GM13976 (cell line): ENCODE measurements at places on chromosomes 2 and 18.

- DNase-seq, result no peak
Measured at GRCh38 chr2:242038166-242038927, 168.8 kb downstream of the RTP5 start.

GRCh38 chr2:160199683-160200389, at the start of gene ITGB6:
TSS of gene ITGB6 (minus strand) at chr2:160200272. CDS start at chr2:160200063, 209 bp downstream.
- no peak for DNase-seq

DNA sequence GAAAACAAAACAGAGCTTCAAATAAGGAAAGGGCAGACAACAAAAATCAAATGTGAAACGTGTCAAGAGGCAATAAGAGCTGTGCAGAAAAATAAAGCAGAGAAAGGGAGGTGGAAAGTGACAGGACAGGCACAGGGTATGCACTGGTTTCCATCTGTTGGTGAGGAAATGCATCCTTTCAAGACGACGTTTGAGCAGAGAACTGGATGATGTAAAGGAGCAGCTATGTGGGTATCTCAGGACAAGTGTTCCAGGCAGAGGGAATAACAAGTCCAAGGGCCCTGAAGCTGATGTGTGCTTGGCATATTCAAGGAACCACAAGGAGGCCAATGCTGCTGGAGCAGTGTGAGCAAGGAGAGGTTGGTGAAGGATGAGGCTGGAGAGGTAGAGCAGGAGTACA, 168.9 kb upstream of the SERPINE2 start:
- no peak for DNase-seq

DNA sequence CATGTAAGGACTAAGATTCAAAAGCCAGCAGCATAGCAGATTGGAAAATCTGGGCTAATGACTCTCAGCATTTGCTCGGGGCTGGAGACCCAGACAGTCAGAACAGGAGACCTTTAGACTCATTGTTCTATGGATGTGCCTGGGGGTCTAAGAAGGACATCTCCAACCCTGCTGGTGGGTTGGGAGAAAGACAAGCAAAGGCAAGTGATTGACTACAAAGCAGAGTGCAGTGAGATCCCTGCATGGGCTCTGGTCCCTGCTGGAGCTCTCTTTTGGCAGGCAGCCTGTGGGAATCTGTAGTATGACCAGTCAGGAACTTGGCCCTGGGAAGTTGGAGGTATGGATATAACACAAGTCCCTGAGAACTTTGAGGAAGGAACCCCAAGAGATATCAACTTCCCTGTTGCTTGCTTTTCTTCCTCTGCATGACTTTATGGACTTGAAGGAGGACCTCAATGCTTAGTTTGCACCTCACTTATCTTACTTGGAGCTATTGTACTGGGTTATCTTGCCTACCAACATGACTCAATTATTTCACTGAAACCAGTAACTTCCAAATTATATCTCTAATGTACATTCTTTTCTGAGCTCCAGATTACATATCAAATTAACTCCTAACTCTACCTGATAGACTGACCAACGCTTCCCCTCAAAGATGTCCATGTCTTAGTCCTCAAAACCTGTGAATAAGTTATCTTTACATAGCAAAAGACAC, 236.0 kb downstream of the CYRIA start:
- no peak for DNase-seq

DNA sequence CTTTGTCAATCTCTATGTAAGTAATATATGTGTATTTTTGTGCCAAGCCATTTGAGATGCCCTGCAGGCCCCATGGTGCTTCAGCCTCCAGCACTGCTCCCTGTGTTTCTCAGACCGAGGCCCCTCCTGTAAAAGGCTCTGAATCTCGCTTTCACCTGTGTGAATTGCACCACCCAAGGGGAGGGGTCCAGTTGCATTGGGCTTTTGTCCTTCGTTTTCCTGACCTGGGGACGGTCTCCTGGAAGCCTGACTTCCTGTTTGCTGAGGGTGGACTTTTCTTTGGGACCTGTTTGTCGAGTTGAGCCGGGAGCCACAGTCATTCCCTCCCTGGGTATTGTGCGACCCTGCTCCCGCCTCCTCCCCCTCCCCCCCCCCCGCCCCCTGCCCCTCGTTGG, 48.9 kb downstream of the AGAP1 start:
- no peak for DNase-seq

DNA sequence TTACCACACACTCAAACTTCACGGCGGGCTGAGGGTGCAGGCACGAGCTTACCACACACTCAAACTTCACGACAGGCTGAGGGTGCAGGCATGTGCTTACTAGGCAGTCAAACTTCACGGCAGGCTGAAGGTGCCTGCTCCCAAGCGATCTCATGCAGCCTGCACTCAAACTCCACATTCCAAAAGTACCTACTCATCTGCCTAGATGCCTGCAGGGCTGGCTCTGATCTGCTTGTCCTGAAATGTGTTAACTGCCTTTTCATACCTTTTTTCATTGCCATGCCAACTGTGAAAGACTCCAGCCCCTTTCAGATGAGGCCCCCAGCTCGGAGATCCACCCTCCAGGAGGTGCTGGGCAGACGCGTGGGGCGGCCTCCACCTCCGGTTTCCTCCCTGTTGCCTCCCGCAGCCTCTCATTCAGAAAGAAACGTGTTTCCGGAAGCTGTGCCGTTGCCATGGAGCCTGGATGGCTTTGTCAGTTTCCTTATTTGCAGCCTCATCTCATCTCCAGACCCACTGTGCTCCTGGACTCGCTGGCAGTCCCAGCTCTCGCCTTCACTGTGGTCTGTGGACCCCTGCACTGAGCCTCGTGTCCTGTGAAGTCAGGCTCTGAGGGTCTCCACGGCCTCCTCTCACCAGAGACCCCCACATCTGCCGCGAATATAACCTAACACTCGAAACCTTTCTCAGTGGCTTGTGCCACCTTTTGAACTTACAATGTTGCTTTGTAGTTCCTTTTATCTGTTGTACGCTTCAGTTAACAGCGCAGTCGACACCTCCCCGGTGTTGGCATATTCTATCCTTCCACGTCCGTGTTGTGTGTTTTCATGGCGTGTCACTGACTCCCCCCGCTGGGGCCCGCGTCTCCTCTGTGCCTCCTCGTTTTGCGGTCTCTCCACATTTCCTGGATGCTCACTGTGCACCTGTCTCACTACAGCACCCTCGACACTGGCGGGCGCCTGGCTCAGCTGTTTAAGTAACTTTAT, 106.1 kb upstream of the ALKAL2 start:
- DNase-seq, result no peak

GRCh38 chr2:102391565-102391964, 31.4 kb upstream of the IL18RAP start:
- no peak for DNase-seq

DNA sequence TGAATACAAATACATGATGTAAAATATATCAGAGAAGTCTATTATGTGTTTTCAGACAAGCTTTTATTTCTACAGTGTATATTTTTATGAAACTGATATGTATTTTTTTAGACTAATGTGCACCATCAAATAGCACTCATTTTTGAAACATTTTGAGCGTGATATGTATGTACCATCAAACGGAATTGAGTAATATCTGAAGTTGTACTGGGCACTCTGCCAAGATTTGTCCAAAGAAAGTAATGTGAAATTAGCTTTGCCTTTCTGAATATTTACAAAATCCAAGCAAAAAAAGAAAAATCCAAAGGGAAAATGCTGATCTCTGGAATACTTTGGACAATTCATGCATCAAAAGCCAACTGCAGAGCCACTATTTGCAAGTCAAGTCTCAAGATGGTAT, 972.0 kb downstream of the DPP10 start:
- no peak for DNase-seq

DNA sequence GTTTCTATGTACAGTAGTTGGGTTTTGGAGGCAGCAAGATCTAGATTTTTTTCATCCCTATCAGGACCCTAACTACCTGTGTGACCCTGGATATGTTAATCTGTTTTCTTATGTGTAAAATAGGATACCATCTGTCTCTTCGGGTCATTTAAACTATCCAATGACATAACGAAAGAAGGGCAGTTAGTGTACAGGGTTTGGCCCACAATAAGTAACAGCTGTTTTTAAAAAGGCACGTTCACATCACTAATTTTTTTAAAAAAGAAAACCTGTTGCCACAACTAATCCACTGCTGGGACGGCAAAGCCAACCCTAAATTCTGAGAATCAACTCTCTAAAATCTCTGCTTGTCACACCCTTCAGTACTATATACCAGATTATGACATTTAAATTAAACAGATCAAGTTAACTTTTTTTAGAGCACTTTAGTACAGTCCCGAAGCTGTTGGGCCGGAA, 869 bp downstream of the USP40 start:
- no peak for DNase-seq

- no peak for DNase-seq
Measured at GRCh38 chr2:66318009-66318561, 116.8 kb upstream of the MEIS1 start.

DNA sequence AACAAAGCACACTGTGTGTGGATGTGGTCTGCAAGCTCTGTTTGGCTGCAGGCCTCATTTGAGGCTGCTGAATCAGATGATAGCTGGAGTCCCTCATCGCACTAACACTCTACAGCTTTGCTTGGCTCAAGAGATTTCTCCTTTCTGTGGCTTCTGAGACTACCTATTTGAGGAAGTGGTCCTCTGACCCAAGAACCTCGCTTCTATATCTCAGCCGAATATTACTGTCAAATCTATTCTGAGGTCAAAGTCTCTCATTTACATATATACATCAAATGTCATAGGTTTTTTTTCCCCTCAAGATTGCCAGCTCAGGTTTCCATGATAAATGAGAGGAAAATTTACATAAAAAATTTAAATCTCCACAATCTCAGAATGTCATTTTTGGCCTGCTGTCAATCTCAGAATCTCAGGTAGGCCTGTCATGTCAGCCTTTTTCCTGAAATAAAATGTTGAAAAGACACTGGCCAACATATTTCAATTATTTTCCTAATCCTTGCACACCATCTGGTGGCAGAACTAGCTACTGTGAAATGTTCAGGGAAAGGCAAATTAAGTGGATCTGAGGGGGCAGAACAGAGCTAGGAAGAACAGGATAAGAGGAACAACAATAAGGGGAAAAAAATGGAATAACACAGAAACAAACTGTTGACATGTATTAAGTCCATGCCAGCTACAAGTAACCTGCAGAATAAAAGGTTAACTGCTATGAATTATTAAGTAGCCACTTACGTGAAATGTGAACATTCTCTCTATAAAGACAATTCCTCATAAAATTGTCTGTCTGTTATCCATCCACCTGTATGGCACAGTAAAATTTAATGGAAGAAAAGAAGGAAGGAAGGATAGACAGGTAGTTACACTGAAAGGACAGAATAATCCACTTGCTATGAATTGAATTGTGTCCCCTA, 39.3 kb downstream of the AP1S3 start:
- DNase-seq, result peak; percentile 67

GRCh38 chr2:151299920-151300539, 10.6 kb upstream of the NMI start:
- DNase-seq, result no peak

- no peak for DNase-seq
Measured at GRCh38 chr2:154495455-154495868, 203.0 kb upstream of the KCNJ3 start.

DNA sequence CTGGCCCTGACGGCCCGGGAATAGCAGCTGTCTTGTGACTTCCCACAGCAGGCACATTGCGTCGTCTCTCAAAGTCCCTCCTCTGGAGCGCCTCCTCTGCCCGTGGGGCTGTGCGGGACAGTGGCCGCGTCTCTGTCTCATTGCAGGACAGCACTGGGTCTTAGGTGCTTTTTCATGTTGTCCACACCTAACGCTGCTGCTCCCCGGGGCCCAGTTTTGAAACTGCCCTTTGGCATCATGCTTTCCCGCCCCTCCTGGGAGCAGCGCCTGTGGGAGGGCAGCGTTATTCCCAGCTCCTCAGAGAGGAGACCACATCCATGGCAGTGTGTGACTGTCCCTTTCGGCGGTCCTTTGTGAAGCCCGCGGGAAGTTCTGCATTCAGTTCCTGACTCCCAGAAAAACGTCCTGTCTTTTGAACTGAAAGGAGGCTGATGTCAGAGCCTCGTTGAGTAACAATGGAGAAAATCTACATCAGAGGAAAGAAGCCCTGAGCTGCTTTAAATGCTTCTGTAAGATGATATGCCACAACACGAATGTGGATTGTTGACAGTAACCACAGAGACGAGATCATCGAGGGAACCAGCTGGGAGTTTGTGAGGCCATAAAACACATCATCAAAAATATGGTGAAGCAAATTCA, 226.0 kb downstream of the FAM210A start:
- no peak for DNase-seq

DNA sequence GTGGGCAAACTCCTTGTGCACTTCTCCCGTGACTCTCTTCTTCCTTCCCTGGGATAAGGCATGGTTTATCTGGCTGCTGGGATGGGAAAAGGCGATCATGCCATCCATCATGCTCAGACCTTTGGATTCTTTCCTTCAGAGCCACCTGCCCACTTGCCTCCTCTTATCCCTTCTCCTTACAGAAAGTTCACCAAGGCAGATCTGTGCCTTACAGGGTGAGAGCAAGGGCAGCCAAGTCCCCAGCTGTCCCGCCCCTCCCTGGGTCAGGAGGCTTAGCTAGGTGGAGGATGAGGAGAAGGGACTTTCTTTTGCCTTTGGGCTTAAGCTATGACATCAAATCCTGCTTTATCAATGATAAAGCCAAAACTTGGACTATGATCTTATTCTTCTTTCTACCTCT, 47.6 kb downstream of the KCNE4 start:
- DNase-seq, result no peak

DNA sequence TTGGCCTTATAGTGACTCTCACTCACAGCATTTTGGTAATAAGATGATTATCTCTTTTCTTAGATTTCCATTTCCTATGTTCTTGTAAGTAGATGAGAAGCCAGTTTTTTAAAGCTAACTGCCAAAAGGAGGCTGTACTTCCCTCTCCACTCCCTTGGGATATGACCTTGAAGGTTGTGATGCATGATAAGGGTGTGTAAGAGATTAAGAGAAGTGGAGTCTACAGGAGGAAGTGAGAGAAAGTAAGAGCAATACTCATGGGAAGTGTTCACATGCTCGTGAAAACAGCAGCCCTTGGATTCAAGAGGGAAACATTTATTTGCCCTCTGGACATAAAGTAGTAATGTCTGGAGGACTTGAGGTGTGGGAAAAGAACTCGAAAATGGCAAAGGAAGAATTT, 171.5 kb downstream of the EVA1A start:
- no peak for DNase-seq

DNA sequence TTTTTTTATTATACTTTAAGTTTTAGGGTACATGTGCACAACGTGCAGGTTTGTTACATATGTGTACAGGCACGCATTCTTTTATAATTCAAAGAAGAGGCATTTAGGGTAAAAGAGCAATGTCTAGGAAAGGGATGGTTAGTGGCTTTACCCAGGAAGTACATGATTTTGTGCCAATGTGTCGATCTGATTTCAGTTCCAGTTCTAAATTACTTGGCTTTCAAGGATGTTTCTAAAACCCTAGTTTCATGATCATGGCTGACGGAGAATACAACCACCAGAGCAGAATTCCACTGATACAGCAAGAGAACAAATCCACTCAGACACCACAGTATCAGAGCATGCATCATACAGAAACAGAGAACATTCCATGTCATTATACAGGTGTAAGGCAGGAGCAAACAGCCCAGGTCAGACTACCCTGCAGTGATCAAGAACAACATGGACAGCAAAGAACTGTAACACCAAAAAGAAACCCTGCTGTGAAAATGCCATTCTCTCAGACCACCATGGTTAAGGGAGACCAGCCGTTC, 116.7 kb upstream of the STK17B start:
- no peak for DNase-seq

- DNase-seq, result no peak
Measured at GRCh38 chr2:230681171-230681545, 31.5 kb upstream of the CAB39 start.

- no peak for DNase-seq
Measured at GRCh38 chr2:234958311-234958710, 6.5 kb downstream of the SH3BP4 start.
